Omental fat pad (tissue), 4 donors: ENCODE measurements at places on chromosomes 1 and 21. TPM values are rescaled to one million over a fixed set of nuclear protein-coding genes. Genes with fewer than 3 reads are reported as not detected.

DNA sequence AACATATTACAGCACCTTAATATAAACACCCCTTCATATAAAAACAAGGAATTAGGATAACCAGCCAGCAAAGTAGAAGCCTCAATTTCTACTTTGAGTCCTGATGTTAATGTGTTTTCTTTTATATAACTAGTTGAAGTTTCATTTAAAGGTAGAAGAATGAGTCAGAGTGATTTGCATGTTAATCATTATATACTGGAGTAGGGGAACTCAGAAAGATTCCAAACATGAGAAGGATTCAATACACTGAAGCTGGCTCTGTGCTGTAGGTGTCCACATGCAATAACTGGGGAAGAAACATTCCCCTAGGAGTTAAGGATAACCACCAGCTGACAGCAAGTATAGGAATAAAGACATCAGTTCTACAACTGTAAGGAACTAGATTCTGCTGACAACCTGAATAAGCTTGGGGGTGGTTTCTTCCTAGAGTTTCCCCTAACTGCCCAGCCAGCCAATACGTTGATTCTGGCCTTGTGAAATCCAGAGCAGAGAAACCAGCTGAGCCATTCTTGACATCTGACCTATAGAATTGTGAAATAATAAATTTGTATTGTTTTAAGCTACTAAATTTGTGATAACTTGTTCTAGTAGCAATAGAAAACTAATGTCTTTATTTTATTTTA is 33.4 kb upstream of the RNPC3 start:
- DNase-seq, result no peak

Gene LCE1D
- not detected for total RNA-seq

GRCh38 chr1:5955479-5955977 is 36.7 kb downstream of the NPHP4 start:
- no peak for DNase-seq

- DNase-seq, result no peak
These were observed 133.9 kb upstream of the NFIA start for GRCh38 chr1:60948486-60948885.

Gene LRRC38
- not detected for total RNA-seq

Gene CA6
- total RNA-seq, result not detected

DNA sequence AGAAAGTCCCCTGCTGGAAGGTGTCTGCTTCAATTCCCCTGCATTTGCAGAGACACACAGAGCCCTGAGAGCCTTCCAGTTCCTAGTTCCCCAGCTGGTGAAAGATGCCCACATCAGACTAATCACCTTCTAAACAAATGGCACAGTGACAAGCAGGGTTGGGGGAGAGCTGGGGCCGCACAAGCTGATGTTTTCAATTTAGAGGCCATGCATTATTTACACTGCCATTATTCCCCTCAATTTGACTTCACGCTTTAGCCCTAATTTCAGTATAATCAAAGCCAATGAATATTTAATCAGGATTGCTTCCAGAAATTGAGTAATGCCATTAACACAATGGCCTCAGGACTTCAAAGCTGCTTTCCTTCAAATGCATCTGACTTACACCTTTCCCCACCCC is 81.5 kb downstream of the BEND5 start:
- DNase-seq, result no peak

Gene S100A12
- 13.3 TPM for total RNA-seq

Gene CELA3B
- not detected for total RNA-seq

DNA sequence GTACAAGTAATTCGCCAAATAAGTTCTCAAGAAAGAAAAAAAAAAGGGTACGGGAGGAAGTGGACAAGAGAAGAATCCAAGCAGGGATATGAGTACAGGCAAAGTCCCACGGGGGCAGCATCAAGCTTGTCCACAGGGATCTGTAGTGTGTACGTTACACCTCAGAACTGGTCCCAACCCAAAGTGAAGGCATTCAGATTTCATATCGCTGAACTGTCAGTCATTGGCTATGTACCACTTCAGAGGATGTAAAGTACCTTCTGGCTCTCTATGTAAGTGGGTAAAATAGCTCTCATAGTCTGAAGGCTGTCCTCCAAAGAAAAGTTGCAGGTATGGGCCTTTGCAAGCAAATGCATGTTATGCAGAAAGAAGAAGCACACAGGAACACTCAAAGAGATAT is 8.1 kb upstream of the CLCA4 start:
- no peak for DNase-seq

Gene KRTAP10-12
- not detected for total RNA-seq

Gene FUCA1
- total RNA-seq, result 31.7 TPM

DNA sequence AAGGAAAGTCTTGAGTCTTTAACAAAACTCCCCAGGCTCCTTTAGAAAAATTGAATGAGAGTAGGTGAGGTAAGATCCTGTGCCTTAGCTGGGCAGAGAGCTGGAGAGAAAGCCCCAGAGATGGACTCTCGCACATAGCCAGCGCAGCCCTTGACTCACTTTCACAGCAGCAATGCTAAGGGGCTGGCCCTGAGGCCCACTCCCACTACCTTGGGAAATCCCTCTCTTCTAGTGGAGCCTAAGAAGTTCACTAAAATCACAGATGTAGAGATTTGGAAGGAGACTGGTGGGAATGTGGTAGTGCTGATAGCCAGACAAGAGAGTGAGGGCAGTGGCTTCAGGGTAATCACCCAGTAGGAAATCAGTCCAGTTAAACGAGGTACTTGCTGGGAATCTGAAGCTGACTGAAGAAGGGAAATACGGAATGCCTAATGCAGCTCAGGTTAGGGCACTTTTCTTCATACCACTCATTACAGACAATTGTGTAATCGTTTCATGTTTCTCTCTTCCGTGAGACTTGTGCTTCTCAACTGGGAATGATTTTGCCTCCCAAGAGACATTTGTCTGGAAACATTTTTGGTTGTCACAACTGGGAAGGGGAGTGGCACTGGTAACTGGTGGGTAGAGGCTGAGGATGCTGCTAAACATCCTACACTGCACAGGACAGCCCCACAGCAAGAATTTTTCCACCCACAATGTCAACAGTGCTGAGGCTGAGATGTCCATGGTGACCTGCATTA is 42.4 kb upstream of the LRRC8C start:
- no peak for DNase-seq

- no peak for DNase-seq
These were observed 175.7 kb downstream of the ZZZ3 start for GRCh38 chr1:77506771-77507170.

Gene AMY1C
- not detected for total RNA-seq

- DNase-seq, result no peak
These were observed 34.9 kb upstream of the VASH2 start for GRCh38 chr1:212915245-212916091.

DNA sequence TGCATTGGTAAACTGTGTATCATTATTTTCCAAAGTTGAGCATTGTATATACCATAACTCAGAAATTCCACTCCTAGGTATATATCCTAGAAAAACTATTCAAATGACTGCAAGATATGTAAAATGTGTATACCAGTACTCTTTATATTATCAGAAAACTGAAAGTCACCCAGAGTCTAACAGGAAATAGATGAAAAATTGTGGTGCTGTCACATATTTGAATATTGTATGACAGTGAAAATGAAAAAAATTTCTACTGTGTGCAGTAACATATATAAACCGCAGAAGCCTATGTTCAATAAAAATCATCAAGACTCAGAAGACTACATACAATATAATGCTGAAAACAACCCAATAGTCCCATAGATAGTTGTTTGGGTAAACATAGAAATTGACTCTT is 74.4 kb upstream of the LYPLAL1 start:
- no peak for DNase-seq

- no peak for DNase-seq
These were observed 2.6 kb upstream of the TMCO4 start for GRCh38 chr1:19802269-19802668.

DNA sequence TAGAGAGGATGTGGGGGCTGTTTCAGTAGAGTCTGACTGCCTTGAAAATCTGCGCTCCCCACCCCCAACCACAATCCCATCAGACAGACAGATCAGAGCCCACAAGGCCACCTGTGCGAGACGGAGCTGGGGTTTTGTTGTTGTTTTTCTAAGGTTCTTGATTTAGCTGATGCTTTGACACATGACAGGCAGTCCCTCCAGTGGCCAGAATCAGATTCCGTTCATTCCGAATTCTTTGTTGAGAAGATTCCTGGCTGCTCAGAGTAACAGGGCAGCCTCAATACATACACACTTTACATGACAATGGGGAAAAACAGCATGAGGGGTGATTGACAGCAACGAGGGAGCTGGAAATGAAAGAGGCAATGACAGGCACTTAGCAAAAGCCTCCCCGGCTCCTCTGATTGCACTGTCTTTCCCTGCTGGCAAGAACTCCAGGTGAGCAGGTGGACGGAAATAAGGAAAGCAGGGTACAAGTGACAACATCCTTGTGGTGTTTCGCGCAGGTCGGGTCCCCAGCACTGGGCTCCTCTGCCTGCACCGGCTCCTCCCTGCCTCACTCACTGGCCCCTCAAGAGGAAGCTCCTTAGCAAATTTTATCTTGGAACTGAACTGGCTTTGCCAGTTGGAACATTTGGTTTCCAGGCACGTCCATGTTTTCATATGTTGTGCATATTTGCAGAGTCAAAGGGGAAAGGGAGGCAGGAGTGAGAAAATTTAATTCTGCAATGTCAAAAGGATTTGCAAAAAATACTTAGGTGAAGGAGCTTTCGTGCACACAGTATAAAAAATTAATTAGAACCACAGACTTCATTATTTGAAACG is 148.7 kb downstream of the PGBD5 start:
- no peak for DNase-seq

Gene PROK1
- 74.1 TPM for total RNA-seq

DNA sequence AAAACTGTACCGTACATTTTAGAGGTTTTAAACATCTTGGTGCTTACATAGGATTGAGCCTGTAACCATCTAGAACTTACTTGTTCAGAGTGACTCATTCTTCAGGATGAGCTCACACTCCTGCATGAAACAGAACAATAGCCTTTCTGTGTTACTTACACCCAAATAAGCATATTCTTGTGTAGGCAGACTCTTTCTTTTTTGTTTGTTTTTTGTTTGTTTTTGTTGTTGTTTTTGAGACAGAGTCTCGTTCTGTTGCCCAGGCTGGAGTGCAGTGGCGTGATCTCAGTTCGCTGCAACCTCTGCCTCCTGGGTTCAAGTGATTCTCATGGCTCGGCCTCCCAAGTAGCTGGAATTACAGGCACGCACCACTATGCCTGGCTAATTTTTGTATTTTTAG is 3.8 kb upstream of the CA6 start:
- no peak for DNase-seq

DNA sequence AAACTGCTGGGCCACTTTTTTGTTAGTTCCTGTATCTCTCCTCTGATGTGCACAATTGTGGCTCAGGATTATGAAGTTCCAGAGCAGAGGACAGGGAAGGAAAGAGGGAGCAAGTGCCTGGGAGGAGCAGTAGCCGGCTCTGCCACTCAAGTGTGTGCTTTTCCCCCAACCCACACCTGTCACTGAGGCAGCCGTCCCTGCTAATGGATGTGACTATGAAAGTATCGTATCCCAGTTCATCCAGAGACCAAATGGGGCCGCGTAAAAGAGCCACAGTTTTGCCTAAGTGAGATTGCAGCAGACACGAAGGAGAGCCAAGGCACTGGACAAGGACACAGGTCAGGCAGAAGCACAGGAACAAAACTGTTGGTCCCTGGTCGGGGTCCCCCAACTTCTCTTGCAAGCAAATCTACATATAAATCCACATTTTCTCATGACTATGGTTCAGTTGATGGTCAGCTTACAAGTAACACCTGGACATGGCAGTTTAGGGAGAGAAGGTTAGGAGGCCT is 204.7 kb downstream of the RHOU start:
- DNase-seq, result no peak

Gene CAMK1G
- total RNA-seq, result not detected

Gene BEND5
- total RNA-seq, result 0.47 TPM

GRCh38 chr1:35220976-35221375 is 28.0 kb upstream of the SFPQ start:
- DNase-seq, result no peak

Gene CD53
- total RNA-seq, result 127 TPM

GRCh38 chr1:223842784-223843183 is 3.0 kb downstream of the TP53BP2 start:
- no peak for DNase-seq

DNA sequence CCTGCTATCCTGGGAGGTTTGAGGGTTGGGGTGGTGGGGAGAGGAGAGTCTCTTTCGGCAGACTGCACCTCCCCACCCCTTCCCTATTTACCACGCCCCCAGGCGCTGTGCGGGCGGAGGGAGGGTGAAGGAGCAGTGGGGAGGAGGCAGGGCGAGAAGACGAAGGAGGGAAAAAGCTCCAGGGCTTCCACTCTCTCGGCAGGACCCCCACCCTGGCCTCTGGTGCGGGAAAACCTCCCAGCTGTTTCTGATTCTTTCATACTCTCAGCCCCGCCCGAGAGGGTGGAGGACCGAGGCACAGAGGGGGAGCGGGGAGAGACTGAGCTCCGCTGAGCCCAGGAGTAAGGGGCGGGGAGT is 866 bp upstream of the WNT2B start:
- DNase-seq, result no peak

GRCh38 chr1:181104790-181105133 is 16.3 kb downstream of the IER5 start:
- DNase-seq, result no peak

- no peak for DNase-seq
These were observed 295.0 kb downstream of the VAV3 start for GRCh38 chr1:107669996-107670395.
